Stimulated activated CD4-positive, alpha-beta T cell treated with anti-CD3 and anti-CD28 coated beads, Interleukin-4, amount 100 ng/mL, for 1 hour (primary cell): ENCODE measurements at places on chromosomes 3 and 15.

GRCh38 chr15:79168922-79169456 lies 78.4 kb upstream of the RASGRF1 start:
- no peak for DNase-seq

- no peak for DNase-seq
Observed at GRCh38 chr3:3664935-3665334, 134.3 kb upstream of the LRRN1 start.

- DNase-seq: no peak
Observed at GRCh38 chr3:124619887-124620599, 110.2 kb upstream of the UMPS start.

GRCh38 chr3:33663042-33663441 lies 55.0 kb downstream of the CLASP2 start:
- DNase-seq: no peak

DNA sequence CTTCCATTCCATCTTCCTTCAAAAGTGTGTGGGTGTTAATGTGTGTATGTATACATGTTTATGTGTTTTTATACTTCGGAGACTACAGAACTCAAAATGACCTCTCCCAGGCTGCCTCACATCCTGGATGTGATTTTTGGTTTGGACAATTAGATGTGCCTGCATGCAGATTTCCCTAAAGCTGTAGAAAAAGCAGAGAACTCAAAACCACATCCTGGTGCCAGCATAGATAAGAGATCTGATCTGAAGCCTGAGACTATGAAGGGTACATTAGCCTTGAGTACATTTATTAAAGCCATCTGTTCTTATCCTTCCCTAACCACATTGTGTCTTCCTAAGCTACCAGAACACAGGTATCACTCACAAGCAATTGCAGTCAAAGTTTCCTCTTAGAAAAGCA lies 319.4 kb upstream of the RASGRP1 start:
- DNase-seq: no peak

- DNase-seq: peak; percentile 97
Observed at GRCh38 chr3:46978985-46979944, at the start of gene NBEAL2. TSS of gene NBEAL2 (plus strand) at chr3:46979666. CDS start at chr3:46979862, 196 bp downstream.

DNA sequence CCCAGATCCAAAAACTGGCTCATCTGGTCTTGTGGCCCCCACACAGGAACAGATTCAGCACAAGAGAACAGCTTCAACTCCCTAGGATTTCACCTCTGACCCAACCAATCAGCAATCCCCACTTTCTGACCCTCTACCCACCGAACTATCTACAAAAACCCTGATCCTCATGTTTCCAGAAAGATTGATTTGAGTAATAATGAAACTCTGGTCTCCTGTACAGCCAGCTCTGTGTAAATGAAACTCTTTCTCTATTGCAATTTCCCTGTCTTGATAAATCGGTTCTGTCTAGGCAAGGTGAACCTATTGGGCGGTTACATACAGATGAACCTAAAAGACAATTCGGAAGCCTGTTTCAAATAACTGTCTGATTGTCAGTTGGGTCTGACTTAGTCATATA lies 847.6 kb upstream of the ALCAM start:
- no peak for DNase-seq

GRCh38 chr15:82750831-82751180 lies 41.1 kb upstream of the AP3B2 start:
- DNase-seq: peak; percentile 20

- DNase-seq: no peak
Observed at GRCh38 chr3:60549863-60550262, 701.4 kb downstream of the FHIT start.

DNA sequence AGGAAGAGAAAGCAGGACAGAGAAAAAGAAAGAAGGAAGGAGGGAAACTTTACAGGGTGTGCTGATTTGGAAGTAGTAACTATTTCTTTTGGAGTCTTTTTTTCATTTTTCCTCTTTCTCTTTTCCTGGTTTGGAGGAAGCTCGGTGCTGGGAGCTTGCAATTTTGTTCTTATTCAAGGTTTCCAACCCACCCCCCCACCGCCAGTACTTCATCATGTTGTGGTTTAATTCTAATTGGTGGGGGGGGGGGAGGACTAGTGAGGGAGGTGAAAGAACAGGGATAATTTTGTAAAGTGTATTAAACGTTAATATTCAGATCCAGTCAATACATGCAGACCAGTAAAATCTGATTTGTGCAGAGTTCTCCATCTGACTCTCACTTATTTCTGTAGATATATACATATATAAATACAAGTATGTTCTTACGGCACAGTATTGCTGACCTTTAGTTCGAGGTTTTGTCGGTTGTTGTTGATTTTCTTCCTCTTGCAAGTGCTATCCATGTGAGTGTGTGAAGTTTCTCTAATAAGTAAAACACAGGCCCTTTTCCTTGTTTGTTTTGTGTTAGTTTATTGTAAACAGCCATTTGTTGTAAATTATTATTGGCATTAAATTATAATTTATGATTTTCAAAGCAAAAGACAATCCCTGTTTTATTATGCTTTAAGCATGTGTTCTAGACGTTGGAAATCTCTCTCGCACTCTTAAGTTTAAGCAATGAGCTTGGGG lies 9.3 kb downstream of the NR2F2 start:
- DNase-seq: no peak

GRCh38 chr15:67198157-67198754 lies 56.2 kb downstream of the AAGAB start:
- DNase-seq: no peak

GRCh38 chr3:140113996-140114788 lies 179.2 kb downstream of the CLSTN2 start:
- no peak for DNase-seq

DNA sequence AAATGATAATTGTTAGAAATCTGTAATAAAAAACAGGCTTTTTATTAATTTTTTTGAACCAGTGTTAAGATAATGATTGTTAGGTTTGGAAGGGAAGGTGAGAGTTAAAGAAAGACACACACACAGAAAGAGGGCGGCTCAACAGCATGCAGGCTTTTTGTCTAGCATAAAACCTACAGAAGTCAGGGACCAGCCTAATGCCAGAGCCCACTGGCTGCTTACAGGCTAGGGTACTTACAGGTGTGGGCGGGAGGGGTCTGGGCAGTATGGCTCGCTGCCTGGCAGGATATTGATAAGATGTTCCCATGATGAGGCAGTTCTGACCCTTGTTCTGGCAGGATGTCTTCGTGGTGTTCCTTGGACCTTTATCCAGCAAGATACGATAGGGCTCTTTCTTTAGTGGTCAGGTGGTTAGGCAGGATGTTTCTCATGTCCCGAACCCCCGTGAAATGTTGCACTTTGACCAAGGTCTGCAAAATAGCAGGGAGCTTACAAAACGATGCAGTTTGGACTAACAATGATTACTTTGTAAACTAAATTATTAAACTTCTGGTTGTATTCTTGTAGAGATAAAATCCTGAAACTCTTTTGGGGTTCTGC lies 84.7 kb downstream of the DCUN1D1 start:
- DNase-seq: no peak

DNA sequence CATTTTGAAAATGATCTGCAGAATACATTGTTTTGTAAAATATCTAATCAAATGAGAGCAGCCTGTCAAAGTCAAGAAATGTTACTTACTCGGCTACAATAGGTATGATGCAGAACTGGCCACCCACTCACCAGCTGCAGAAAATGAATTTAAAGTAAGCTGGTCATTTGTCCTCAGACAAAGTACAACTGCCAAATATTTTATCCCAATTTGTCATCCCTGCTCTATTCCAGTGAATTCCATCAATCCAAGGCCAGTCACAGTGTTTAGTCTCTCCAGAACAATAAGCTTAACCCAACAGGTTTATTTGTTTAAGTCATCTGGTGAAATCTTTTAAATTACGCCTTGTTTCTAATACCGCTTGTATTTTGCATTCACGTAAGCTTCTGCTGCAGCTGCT lies 46.6 kb upstream of the TCF12 start:
- no peak for DNase-seq
